Activated B cell treated with CpG ODN at 0.5 μM for 24 hours (primary cell): ENCODE measurements at places on chromosomes 4 and X. TPM values are rescaled to one million over a fixed set of nuclear protein-coding genes. Genes with fewer than 3 reads are reported as not detected.
A peak's percentile ranks its signal among the peaks of the same experiment; 100 is the strongest.

- no peak overlapping the region for H3K4me3 ChIP-seq
- no peaks in the 10 kb centered on the region for H3K36me3 ChIP-seq
- H3K4me1 ChIP-seq: no peaks in the 10 kb centered on the region
- DNase-seq: no peak
- H3K27me3 ChIP-seq: no peaks in the 10 kb centered on the region
Measured at GRCh38 chr4:68465058-68465457, 17.8 kb downstream of the TMPRSS11E start.

DNA sequence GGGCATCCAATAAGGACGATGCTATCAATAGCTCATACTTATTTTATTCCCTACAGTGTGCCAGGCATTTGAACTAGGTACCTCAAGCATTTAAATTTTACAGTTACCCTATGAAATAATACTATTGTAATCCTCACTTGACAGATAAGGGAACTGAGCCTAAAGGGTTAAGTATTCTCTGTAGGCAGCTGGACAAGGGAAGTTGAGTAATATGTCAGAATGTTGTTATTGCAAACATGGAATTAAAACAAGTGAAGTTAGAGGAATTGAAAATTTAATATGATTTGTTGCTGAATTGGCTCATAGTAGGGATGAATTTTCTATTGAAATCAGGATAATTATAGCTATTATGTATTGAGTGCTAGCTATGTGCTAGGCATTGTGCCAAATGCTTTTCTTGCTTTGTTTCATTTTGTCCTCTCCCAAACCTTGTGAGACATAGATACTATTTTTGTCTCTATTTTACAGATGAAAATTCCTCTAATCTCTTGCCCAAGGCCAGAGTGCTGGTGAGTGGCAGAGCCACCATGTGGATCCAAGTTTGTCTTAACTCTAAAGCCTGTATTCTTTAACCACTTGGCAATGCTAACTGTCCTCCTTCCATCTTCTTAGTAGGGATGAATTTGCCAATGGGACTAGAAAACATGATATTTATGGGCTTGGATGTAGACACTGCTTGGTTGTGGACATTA is 58.1 kb downstream of the TMEM164 start:
- no peak overlapping the region for H3K4me3 ChIP-seq
- DNase-seq: no peak
- H3K27me3 ChIP-seq: no peaks in the 10 kb centered on the region
- H3K27ac ChIP-seq: no peak overlapping the region
- peaks cover 3% of the 10 kb centered on the region for H3K36me3 ChIP-seq

- H3K4me1 ChIP-seq: peaks cover 9% of the 10 kb centered on the region
- DNase-seq: no peak
- H3K36me3 ChIP-seq: no peaks in the 10 kb centered on the region
- H3K4me3 ChIP-seq: no peak overlapping the region
- no peaks in the 10 kb centered on the region for H3K27me3 ChIP-seq
Measured at GRCh38 chr4:68490826-68491457, 43.7 kb downstream of the TMPRSS11E start.

DNA sequence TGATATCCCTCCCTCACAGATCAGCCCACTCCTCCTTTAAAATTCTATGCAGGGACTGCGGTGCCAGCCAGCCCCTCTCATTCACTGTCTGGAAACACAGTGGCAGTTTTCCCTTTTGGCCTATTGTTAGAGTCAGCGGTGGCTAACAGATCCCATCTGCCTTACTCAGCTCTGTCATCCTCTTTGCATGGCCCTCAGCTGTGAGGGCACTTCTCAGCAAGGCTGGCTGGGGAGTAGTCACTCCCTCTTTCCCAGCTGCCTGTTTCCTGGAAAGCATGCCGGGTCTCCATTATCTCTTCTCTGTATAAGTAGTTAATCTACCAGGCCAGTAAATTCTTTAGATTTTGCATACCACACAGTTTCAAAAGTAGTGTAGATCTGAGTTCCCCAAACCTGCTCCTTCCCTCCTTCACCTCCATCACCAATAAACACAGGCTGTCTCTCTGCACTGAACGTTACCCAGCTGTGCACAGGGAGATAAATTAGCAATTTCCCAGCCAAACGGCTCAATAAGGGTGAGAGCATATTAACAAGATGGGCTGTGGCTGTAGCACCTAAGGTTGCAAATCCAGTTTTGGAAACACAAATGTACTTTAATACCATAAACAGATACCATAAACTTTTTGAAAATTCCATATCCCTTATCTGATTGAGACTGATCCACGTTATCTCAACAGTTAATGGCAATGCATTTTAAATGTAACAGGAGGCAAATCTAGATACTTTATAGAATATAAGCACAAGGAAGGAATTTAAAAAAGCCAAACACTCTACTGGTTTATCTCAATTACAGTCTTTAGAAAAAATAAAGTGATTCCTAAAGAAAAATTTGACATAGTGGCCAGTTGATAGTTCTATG is 229.3 kb downstream of the ANKRD50 start:
- no peak overlapping the region for H3K27ac ChIP-seq
- DNase-seq: no peak
- H3K4me1 ChIP-seq: no peaks in the 10 kb centered on the region
- no peaks in the 10 kb centered on the region for H3K36me3 ChIP-seq
- no peak overlapping the region for H3K4me3 ChIP-seq
- H3K27me3 ChIP-seq: no peaks in the 10 kb centered on the region

DNA sequence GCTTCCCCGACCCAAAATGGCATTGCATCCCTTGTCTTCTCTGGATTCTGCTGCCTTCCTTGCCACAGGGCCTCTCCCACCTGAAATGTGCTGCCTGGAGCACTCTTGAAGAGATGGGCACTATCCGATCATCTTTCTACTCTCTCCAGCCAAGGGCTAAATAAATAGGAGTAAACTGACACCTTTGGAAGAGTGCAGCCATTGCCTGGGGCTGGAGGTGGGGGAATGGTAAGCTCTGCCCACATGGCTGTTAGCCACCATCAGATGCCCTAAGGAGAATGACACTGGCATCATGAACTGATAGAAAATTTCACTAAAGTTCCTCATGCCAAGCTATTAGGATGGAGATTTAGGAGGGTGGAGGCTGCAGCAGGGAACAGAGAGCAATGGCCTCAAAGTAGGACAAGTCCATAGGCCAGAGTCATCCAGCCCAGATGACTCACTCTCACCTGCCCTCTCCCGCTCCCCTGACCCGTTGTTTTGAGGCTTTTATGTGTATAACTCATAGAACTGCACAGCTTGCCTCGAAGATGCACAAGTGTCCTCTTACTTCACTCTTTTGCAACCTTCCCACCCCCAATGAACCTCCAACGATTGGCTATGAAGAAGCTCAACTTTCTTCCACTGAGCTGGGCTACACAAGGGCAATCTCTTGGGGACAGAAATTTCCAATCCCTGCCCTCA is 822 bp upstream of the PFKFB1 start:
- peak overlapping the region; percentile 63 for H3K27ac ChIP-seq
- no peak overlapping the region for H3K4me3 ChIP-seq
- peaks cover 14% of the 10 kb centered on the region for H3K4me1 ChIP-seq
- no peaks in the 10 kb centered on the region for H3K27me3 ChIP-seq
- H3K36me3 ChIP-seq: no peaks in the 10 kb centered on the region

- peaks cover 27% of the 10 kb centered on the region for H3K4me1 ChIP-seq
- no peaks in the 10 kb centered on the region for H3K36me3 ChIP-seq
- H3K4me3 ChIP-seq: no peak overlapping the region
- H3K27me3 ChIP-seq: peaks cover 3% of the 10 kb centered on the region
Measured at GRCh38 chr4:152097371-152097770, 336.6 kb upstream of the GATB start.

DNA sequence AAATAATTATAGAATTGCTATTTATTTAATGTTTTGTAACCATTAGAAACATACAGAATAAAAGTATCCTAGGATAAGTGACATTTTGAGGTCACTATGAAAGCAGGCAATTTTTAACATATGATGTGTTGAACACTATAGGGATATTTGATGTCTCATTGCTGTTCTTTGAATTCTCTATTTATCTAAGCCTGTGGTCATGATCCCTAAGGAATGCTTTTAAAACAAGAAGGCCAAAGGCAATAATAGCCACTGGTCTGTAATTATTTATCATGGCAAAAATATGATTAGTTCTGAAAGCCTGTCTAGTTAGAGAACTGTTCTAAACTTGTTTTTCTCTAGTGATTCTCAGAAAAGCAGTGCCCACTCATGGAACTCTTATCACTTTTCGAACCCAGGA is 186.6 kb downstream of the RPA4 start:
- peaks cover 7% of the 10 kb centered on the region for H3K36me3 ChIP-seq
- H3K4me1 ChIP-seq: no peaks in the 10 kb centered on the region
- H3K4me3 ChIP-seq: no peak overlapping the region
- H3K27me3 ChIP-seq: no peaks in the 10 kb centered on the region

GRCh38 chr4:60422439-60422838 is 777.7 kb upstream of the ADGRL3 start:
- no peaks in the 10 kb centered on the region for H3K36me3 ChIP-seq
- H3K27me3 ChIP-seq: no peaks in the 10 kb centered on the region
- no peak for DNase-seq
- no peak overlapping the region for H3K27ac ChIP-seq
- no peaks in the 10 kb centered on the region for H3K4me1 ChIP-seq
- H3K4me3 ChIP-seq: no peak overlapping the region

GRCh38 chr4:95956094-95956493 is 116.2 kb downstream of the PDHA2 start:
- H3K27me3 ChIP-seq: no peaks in the 10 kb centered on the region
- no peak for DNase-seq
- H3K36me3 ChIP-seq: no peaks in the 10 kb centered on the region
- no peak overlapping the region for H3K27ac ChIP-seq

DNA sequence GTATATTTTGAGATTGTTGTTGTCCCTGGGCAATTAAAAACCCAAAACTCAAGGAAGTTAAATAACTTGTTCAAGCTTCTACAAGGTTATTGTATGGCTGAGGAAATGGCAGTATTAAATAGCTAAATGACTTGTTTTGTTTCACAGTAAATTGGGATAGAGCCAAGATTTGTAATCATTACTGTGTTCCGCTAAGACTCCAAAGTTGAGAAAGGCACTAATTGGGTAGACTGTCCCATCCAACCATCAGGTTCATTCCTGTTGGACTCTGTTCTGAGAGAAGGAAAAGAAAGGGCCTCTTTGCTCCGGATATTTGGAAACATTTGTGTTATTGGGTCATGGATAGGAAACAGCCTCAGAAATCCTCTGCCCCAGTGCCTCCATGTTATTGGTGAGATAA is 82.2 kb downstream of the DCLK2 start:
- H3K4me3 ChIP-seq: no peak overlapping the region
- H3K27ac ChIP-seq: no peak overlapping the region
- no peaks in the 10 kb centered on the region for H3K36me3 ChIP-seq
- no peak for DNase-seq
- peaks cover 5% of the 10 kb centered on the region for H3K27me3 ChIP-seq
- peaks cover 5% of the 10 kb centered on the region for H3K4me1 ChIP-seq

DNA sequence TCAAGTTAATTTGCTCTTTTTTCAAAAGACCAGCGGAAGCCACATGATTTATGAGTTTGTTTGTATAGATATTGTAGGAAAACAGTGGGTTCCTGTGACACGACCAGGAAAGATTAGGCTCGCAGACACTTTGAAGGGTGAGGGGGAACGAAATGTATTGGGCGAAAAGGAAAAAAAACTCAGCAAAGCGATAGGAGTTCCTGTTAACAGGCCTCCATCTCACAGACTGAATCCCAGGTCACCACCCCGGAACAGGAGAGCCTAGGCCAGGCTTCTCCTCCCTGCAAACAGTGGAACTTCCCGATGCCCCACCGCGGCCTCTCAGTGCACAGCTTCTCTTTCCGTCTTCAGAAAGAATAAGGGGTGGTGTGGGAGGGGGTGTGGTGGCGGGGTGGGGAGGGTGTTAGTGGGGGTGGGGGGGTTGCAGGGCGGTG is 181.8 kb upstream of the GPRIN3 start:
- DNase-seq: no peak
- no peaks in the 10 kb centered on the region for H3K27me3 ChIP-seq
- no peak overlapping the region for H3K27ac ChIP-seq

GRCh38 chr4:86595426-86595805 is 1.3 kb downstream of the PTPN13 start:
- DNase-seq: no peak
- no peaks in the 10 kb centered on the region for H3K36me3 ChIP-seq
- H3K27me3 ChIP-seq: peaks cover 33% of the 10 kb centered on the region
- H3K4me1 ChIP-seq: peaks cover 15% of the 10 kb centered on the region
- no peak overlapping the region for H3K27ac ChIP-seq

DNA sequence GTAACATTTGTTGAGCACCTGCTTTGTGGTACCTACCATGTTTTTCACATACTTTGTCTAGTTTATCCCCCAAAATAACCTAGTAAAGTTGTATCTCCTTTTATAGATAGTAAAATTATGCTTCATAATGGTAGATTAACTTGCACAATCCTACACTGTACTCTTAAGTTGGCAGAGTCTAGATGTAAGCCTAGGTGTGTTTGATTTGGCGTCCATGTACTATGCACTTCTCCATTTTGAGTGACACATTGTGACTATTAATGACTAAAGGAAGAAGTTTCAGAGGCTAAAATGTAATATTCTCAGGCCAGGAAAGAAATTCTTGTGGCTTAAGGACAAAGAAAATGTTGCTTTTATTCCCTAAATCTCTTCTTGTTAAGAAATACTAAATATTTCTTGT is 15.4 kb downstream of the PLK4 start:
- H3K4me1 ChIP-seq: no peaks in the 10 kb centered on the region
- no peaks in the 10 kb centered on the region for H3K27me3 ChIP-seq
- peaks cover 4% of the 10 kb centered on the region for H3K36me3 ChIP-seq

DNA sequence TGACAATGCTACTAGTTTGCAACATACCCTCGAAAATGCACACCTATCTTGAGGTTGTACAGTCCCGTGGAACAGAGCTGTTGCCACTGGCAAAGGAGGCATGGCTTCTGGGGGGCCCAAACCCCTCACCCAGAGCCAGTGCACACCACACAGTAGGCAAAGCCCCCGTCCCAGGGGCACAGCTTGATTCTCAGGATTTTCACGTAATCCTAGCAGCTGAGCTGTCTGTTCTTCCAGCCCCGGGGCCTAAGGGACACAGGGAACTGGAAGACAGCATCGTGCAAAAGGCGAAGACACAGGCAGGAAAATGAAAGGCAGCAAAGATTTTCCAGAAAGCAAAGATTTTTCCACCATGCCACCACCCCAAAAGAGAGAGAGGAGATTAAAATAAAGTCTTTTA is 77.2 kb downstream of the JAKMIP1 start:
- H3K27ac ChIP-seq: no peak overlapping the region
- no peaks in the 10 kb centered on the region for H3K4me1 ChIP-seq
- no peak for DNase-seq
- H3K36me3 ChIP-seq: no peaks in the 10 kb centered on the region

DNA sequence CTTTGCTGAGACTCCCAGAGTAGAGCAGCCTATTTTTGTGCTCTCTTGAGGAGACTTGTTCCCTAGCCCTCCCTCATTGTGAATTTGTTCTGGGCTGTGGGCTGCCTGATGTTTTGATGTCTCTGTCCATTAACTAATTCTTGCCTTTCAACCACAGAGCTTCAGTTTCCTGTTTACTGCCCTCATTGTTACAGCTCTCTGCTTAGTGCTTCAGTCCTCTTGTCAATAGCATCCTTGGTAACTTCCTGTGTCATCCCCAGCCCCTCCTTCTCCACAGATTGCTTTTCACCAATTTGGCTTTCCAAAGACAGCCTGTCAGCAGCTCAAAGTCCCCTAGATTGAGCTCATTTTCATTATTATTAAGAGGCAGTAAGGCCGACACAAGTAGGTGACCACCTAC is 69.9 kb downstream of the COX7B2 start:
- no peaks in the 10 kb centered on the region for H3K4me1 ChIP-seq
- no peak overlapping the region for H3K27ac ChIP-seq
- no peaks in the 10 kb centered on the region for H3K36me3 ChIP-seq
- H3K4me3 ChIP-seq: no peak overlapping the region
- no peak for DNase-seq
- no peaks in the 10 kb centered on the region for H3K27me3 ChIP-seq

Gene UGT2B10
- not detected in 2 replicates for total RNA-seq

Gene GPC3
- not detected in 2 replicates for total RNA-seq

Gene SPATA4
- not detected in 2 replicates for total RNA-seq

Gene SOX3
- total RNA-seq: not detected in 2 replicates
